Left forelimb (tissue), 1 donor: ENCODE measurements at places on chromosomes 16 and 17.

GRCh38 chr16:26957283-26957859 is 109.4 kb upstream of the C16orf82 start:
- no peak for DNase-seq

- no peak for DNase-seq
Measured at GRCh38 chr16:50267151-50267631, 840 bp downstream of the ADCY7 start.

DNA sequence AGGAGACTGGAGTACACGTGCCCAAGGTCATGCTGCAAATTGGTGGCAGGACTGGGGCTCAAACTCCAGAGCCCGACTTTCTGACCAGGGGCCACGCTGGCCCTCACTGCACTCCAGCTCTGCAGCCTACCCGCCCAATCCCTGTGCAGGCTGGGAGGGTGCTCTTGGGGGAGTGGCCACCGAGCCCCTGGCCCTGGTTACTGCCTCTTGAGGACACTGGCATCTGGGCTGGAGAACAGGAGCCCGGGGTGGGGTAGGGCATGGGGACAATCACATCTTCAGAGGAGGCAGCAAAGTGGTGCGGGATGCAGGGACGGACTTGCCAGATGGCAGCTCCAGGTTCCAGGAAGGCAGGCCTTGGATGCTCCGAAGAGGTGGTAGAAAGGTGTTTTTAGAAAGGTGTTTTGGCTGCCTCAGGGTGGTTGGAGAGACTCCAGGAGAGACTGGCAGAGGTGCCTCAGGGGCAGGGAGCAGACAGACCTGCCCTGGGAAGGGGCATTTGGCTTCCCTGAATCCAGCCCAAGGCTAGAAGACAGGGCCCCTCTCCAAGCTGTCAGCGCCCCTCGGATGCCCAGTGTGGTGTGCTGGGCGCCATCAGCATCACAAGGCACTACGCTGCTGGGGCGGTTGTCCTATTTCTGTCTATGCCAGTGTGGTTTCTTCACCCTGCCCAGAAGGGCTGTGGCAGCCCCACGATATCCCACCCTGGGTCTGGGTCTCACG is 220.6 kb downstream of the NTN1 start:
- no peak for DNase-seq

DNA sequence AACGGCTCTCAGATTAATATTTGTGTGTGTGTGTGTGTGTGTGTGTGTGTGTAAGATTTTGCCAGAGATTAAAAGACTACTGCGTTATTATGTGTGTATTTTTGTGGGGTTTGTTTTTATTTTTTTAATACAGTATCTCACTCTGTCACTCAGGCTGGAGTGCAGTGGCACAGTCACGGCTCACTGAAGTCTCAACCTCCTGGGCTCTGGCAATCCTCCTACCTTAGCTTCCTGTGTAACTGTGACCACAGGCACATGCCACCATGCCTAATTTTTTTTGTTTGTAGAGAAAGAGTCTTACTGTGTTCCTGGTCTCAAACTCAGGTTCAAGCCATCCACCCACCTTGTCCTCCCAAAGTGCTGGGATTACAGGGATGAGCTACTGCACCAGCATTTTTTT is 87.2 kb downstream of the CYB561 start:
- DNase-seq = no peak

GRCh38 chr16:56630134-56630533 is 2.3 kb upstream of the MT1M start:
- no peak for DNase-seq

- no peak for DNase-seq
Measured at GRCh38 chr16:4347010-4347409, 4.1 kb downstream of the PAM16 start.

DNA sequence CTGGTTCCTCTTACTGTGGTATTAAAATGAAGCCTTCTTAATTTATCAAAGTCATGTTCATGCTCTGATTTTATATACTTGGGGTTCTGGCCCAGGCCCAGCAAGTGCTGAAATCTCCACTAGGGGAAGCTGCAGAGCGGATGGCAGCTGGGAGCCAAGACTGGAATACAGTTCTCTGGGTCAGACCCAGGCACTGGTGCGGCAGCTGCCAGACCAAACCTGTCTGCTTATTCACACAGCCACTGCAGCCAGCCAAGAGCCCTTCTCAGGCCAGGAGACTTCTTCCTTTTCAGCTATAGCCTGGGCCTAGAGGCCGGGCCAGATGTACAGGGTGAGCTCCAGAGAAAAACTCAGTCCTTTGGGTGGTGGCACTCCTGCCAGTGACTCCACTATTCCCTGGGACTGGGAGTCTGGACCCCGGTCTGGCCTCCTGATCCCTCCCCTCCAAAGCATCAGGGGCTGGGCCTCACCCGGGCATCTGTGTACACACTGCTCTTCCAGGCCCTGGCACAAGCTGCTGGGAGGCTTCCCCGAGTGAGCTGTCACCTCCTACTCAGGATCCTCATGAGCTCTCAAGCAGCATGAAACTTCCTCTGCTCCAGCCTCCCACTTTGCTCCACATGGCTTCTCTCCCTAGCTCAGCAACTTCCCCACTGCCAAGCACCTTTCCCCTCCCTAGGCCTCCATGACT is 24.4 kb downstream of the ATP6V0D1 start:
- DNase-seq = no peak

DNA sequence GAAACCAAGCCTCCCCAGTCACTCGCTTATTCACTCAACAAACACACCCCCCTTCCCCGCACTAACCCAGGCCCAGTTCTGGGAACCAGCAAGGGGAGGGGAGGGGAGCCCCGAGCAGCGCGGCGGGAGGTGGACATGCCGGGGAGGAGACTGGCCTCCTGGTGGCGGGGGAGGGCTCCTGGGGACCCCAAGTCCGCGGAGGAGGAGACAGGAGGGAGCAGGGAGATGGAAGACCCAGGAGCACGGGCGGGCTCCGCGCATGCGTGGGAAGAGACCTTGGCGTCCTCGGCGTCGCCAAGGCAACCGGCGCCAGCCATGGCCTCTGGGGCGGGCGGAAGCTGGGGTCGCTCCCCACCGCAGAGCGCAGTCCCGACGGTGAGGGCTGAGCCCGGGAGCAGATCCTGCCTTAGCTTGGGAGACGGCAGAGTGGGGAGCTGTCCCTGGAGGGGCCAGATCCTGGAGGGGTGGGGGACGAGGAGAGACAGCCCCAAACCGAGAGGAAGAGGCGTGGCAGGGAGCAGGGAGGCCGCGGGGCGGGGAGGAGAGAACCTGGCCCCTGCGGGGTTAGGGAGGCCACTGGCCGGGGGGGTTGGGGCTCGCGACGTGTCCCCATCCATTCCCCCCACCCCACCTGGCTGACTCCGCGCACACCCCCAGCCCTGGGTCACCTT is at the start of gene PRR29:
PRR29 (plus strand) TSS at position 302 of the 671 bp plus-strand sequence; CDS start at position 316, 14 bp downstream.
- peak; percentile 87 for DNase-seq

DNA sequence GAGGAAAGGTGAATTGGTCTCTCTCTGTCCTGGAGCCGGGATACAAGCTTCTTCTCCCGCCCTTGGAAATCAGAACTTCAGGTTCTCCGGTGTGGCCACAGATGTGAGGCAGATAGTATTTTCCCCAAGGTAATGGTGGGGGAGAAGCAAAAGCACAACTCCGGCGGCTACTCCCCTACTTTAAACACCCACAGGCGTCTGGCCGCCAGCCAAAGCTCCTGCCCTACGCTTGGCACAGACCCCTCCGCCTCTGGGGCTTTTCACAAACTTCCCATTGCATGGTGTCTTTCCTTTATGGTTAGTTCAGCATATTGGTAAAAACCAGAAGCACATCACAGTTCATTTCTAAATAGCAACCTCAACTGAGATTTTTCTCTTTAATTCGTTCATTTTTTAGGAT is 39.4 kb upstream of the B4GALNT2 start:
- DNase-seq = no peak

DNA sequence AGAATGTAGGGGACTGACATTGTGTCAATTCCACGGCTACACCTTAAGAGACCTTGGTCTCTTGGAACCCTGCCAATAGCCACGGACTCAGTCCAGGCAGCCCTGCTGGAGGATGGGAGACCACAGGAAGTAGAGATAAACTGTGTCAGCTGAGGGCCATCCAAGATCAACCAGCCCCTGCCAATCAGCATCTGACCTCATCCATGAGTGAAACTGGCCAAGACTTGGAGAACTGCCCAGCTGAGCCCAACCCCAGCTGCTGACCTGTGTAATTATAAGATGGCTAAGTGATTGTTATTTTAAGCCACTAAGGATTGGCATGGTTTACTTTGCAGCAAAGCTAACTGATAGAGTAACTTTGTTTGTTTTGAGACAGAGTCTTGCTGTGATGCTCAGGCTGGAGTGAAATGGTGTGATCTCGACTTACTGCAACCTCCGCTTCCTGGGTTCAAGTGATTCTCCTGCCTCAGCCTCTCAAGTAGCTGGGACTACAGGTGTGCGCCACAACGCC is 13.3 kb upstream of the YWHAE start:
- peak; percentile 67 for DNase-seq

DNA sequence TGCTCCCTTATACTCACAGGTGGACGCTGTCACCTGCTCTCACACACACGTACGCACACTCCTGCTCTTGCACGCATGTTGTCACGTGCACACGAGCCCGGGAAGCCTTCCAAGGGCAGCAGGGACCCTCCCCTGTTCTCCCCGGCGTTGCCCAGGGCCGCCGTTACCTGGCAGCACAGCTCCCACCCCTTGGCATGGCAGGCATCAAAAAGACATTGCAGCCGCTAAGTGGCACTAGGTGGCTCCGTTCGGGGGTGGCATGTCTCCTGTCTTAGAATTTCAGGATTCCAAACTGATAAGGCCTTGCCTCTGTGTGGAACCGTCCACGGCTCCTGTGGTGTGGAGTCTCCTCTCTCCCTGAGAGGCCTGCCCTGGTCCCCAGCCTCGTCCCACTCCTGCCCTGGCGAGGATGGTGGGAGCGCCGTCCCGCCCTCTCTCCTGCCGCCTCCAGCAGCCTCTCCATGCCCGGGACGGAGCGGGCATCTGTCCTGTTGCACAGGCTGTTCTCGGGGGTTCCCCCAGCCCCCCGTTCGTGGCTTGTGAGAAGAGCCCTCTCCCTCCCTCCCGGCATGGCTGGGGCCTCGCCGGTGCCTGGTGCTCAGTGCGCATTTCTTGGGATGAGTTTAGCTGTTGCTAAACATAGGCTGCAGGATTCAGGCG is 126.7 kb upstream of the GSE1 start:
- no peak for DNase-seq

GRCh38 chr17:68210570-68211315 is 37.1 kb upstream of the AMZ2 start:
- no peak for DNase-seq

- no peak for DNase-seq
Measured at GRCh38 chr17:56269556-56270389, 116.5 kb downstream of the ANKFN1 start.
